ENCODE measurements at places on chromosomes 11 and 22. TPM values are rescaled to one million over a fixed set of nuclear protein-coding genes. Genes with fewer than 3 reads are reported as not detected.
A peak's percentile ranks its signal among the peaks of the same experiment; 100 is the strongest.

- DNase-seq: no peak
Observed at GRCh38 chr22:39374191-39374590, 24.4 kb downstream of the SYNGR1 start.

- DNase-seq: no peak
Observed at GRCh38 chr11:86740628-86741483, 59.5 kb upstream of the PRSS23 start.

- no peak for DNase-seq
Observed at GRCh38 chr11:81449588-81450156, 1284.0 kb downstream of the FAM181B start.

- no peak for DNase-seq
Observed at GRCh38 chr11:7670641-7671040, 2.7 kb downstream of the CYB5R2 start.

- no peak for DNase-seq
Observed at GRCh38 chr11:112004389-112004788, 20.8 kb upstream of the DLAT start.

GRCh38 chr22:47100019-47100418 is 337.6 kb downstream of the TBC1D22A start:
- DNase-seq: no peak

DNA sequence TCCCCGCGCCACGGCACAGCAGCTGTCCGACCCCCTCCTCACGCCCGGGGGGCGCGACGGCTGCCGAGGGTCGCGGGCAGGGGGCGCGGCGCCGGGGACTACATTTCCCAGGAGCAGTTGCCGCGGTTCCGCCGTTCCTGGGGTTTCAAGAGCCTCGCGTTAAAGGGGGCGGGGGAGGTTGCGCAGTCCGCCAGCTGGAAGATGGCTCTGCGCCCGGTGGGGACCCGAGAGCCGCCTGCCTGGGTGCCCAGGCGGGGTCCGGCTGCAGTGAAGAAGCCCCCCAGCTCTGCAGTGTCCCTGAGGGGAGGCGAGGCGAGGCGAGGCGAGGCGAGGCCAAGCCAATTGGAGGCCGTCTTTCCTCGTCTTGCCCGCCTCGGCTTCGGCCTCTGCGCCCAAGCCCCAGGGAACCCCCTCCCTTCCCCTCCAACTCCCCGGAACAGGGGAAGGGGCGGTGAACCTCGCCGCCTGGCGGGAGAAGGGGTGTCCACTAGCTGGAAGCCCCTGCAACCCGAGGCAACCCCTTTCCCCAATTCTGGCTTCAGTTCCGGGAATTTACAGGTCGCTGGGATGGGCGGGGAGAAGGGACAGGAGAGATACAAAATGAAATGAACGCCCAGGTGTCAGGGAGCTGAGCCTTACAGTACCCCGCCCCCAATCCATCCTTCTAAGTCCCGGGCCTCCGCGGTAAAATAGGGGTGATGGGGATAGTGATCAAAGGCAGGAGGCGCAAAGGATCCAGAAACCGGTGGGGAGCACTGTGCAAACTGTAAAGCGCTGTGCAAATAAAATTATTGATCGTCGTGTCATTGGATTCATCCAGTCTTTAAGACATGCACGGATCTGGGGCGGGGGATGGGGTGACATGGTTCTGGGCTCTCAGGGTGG is 5.2 kb upstream of the GCAT start:
- no peak for DNase-seq

DNA sequence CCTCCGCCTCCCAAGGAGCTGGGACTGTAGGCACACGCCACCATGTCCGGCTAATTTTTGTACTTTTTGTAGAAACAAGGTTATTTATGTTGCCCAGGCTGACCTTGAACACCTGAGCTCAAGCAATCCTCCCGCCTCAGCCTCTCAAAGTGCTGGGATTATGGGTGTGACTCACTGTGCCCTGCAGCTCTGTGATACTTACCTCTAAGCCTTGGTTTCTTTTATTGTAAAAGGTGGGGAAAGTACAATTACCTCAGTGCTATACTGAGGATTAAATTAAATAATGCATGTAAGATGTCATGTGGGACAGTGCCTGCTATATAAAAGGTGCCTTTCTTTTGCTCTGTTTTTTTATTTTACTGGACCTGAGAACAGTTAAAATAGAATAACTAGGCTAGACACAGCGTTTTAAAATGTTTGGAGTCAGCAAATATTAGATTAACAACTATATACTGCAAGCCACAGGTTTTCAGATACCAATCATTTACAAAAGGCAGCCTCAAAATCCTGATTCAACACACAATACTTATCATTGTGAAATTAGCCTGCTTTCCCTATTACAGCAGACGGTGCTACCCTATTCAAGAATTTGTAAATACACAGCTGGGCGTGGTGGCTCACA is 30.0 kb downstream of the PRR14L start:
- DNase-seq: no peak

DNA sequence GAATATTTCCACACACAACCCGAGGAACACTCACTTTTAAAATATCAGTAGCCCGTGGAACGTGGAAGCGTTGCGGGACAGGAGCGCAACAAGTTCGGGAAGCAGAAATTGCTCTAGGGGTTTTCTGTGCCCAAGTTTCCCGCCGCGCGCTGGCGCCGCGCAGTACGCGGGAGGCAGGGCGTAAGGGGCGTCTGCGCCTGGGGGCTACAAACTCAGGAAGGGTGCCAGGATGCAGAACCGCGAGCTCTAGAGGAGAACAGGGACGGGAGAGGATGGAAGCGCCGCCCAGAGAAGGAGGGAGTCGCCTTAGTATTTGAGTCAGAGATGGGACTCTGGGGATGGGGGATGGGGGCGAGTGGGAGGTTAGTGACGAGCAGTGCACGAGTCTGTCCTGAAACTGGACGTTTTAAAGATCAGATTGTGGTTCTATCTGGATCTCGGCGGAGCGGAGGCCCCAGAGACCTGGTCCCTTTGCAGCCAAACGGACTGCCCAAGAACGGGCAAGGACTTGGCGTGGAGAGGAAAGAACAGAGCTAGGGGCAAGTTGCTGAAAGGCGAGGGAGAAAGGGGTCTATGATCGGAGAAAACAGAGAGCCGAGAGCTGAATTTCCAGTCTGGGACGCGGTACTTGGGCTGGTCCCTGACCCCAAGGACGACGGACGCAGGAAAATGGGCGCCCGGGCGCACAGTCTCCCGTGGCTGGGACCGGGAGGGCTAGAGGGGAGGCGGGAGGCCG is 4.7 kb downstream of the BSX start:
- DNase-seq: no peak

- no peak for DNase-seq
Observed at GRCh38 chr11:20112291-20113148, 47.8 kb downstream of the DBX1 start.

DNA sequence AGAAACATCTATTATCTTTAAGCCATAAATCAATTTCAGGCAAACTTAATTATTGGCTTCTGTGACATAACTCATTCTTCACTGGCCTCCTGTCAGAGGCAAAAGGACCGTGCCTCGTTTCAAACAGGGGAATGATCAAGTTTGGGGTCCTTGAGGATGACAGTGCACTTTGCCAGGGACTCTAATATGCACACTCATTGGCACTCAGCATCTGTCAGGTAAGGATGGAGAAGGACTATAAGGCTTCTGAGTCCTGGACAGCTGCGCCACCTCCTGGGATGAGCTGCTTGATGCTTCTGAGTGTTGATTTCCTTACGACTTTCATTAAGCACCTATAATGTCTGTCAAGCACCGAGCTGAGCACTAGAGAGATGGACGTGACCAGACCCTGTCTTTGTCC is 20.2 kb downstream of the BPIFC start:
- DNase-seq: no peak

DNA sequence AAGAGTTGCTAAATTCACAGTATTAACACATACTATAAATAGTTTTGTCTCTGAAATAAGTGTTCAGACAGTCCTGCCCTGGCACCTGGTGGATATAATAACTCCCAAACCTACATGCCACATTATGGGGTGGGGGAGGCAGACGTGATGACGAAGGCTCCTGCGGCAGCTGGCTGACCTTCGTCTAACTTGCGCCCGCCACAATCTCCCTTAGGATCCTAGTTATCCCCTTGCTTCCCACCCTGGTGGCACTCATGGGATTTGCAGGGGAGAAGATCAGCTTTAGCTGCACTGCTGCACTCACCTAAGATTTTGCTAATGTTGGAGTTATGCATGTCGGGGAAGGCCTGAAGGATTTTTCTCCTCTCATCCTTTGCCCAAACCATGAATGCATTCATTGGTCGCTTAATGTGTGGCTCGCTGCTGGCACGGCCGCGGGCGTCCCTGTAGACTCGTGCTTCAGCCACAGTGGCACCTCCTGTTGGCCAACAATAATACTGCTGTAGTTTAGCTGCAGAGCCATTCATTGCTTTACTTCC is 367.6 kb downstream of the SOX6 start:
- DNase-seq: no peak

- no peak for DNase-seq
Observed at GRCh38 chr11:5291207-5291838, 10.4 kb downstream of the OR51B4 start.

- DNase-seq: no peak
Observed at GRCh38 chr11:5891216-5891800, 1.7 kb upstream of the OR52E5 start.

- DNase-seq: no peak
Observed at GRCh38 chr11:61279934-61280659, 15.0 kb downstream of the VWCE start.

DNA sequence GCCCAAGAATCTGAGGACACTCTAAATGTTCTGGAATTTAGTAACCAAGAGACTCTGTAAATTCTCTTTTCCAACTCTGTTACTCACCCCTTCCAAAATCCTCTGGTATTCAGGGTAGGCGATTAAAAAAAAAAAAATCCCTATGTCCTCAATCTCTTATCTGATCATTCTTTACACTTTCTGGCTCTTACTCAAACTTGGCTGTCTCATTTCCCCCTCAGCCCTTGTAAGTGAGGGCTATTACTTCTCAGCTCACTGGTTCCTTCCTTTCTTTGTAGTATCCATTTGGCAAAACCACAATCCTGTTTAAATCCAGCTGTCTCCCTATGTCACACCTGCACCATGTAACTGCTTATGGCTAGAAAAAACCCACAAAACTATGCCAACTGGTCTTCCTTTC is 12.7 kb upstream of the MSANTD2 start:
- DNase-seq: no peak

- no peak for DNase-seq
Observed at GRCh38 chr11:126216526-126217305, 5.1 kb downstream of the FAM118B start.

- DNase-seq: no peak
Observed at GRCh38 chr22:29342177-29342576, 26.7 kb upstream of the RASL10A start.

DNA sequence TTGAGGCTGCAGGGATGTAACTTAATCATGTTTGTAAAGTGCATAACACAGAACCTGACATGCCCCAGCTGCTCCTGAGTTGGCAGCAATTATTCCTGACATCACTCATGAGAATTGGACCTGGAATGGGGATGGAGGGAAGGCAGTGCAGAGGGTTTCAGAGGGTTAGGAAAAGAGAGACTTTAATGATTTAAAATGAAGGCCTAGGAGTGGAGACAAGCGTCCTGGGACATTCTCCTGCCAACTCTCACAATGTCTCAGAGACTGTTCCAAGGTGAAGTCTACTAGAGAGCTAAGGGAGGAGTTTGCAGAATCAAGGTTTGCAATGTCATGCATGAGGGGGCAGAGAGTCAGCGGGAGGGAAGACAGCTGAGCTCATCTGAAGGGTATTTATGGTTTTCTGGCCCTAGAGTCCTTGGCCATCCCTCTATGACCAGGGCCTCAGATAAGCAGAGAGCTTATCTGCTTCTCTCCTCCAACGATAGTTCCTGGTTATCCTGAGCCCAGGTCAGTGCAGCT is 36.9 kb downstream of the GGTLC2 start:
- DNase-seq: no peak

DNA sequence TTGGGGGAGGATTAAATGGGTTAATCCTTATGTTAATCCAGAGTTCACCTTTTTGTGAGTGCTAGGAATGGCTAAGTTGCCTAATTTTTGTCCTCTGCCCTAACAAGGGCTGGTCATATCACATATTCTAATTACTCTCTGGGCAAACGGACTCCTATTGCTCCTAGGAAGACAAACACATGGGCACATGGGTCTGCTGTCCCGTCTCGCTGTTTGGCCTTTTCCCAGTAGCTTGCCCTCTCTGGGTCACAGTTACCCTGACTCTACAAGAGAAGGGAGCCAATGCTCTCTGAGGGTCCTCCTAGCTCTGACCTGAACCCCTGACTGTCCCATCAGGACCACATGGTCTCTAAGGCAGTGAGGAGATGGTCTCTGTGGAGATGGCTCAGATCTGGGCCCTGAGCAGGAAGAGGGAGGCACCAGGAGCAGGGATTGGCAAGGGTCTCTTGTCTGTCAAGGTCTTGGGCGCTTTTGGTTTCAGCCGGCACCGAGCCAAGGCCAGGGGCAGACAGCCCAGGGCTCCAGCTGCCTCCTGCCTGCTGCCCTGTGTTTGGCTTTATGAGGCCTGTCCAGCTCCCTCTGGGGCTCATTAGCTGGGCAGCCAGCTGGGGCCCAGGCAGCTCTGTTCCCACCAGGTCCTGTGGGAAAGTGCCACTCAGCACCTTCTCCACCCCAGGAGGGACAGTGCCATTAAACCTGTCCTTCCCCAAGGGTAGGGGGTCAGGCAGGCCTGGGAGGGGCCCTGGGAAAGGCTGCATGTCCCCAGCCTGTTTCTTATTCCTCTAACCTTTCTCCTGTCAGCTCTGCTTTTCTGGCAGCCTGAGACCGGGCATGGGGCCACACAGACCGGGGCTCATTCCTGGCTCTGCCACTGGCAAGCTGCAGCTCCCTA is 559.9 kb downstream of the MN1 start:
- DNase-seq: peak; percentile 83

GRCh38 chr11:35619855-35620640 is 1.8 kb downstream of the FJX1 start:
- DNase-seq: no peak

DNA sequence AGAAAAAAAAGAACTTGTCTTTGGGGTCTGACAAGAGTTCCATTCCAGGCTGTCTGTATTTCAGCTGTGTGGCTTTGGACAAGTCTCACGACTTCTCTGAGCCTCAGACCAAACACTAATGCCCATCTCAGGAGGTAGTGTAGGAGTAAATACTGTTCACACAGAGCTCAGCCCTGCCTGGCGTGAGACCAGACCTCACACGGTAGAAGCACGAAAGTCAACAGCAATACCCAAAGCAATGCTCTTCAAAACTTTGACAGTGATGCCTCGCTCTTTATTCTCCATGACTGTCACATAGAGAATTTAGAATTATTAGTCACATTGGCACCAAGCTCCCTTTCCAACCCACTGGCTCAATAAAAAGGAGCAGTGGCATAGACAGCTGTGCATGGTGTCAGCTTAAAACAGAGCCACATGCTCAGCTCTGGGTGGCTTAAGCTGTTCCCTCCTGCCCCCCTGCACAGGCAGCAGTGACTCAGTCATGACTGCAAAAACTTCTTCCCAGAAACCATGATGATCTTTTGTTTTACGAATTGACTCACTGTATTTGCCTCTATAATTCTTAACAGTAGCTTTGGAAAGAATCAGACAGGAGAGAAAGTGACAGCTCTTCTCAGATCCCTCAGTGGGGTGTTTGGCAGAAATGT is 74.0 kb upstream of the PHF21B start:
- no peak for DNase-seq

Gene LIMK2
- 132 TPM for total RNA-seq

Gene APOL4
- 3.9 TPM for total RNA-seq

Gene PHETA2
- 9.6 TPM for total RNA-seq

Gene GAL3ST1
- total RNA-seq: not detected

Gene TP53AIP1
- not detected for total RNA-seq

Gene NLRP10
- total RNA-seq: not detected

Gene CASP1
- 91.6 TPM for total RNA-seq

Gene TYR
- not detected for total RNA-seq

Gene OR51A7
- total RNA-seq: not detected

Gene MMP20
- total RNA-seq: not detected

Gene SNX19
- total RNA-seq: 121 TPM

Gene DLG2
- total RNA-seq: 12.0 TPM

Gene UCP3
- 4.8 TPM for total RNA-seq

Gene UPK3A
- total RNA-seq: not detected

Gene APOA1
- total RNA-seq: not detected

Gene CRACR2B
- 16.8 TPM for total RNA-seq

All from spleen (tissue), 13 donors.